ENCODE measurements at places on chromosomes 16 and 17.
A peak's percentile ranks its signal among the peaks of the same experiment; 100 is the strongest.

GRCh38 chr17:60993497-60993896, 315.8 kb downstream of the BCAS3 start:
- no peak for DNase-seq

DNA sequence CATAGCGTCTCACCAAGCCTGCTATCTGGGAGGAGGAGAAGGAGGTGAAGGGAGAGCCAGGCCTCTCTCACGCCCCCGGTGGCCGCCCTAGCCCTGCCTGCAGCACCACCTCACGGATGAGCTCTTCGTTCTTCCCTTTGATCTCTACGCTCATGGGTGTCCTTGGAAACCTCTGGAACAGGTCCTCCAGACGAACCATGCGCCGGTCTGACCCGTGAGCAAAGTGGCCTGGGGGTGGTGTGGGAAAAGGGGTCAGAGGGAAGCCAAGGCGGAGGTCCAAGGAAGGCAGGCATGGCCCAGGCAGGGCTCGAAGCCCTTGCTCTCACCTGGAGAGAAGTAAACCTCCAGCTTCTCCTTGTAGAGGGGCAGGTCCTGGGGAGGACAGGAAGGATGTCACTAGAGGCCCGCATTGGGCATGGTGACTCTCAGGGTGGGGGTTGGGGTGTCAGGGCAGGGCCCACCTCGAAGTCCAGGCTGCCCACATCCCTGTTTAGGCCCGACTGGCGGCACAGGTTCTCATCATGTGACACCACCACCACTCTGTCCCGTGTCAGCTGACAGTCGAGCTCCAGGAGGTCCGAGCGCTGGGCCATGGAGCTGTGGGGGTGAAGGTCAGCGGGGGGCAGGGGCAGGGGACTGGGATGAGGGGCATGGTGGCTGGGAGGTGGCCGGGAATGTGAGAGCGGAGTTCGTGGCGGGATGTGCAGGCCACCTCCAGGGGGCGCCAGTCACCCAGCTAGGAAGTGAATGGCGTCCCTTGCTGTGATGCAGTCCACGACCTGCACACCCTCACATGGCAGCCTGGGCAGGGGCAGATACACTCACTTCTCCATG, 923 bp downstream of the GDPD3 start:
- peak; percentile 52 for DNase-seq

DNA sequence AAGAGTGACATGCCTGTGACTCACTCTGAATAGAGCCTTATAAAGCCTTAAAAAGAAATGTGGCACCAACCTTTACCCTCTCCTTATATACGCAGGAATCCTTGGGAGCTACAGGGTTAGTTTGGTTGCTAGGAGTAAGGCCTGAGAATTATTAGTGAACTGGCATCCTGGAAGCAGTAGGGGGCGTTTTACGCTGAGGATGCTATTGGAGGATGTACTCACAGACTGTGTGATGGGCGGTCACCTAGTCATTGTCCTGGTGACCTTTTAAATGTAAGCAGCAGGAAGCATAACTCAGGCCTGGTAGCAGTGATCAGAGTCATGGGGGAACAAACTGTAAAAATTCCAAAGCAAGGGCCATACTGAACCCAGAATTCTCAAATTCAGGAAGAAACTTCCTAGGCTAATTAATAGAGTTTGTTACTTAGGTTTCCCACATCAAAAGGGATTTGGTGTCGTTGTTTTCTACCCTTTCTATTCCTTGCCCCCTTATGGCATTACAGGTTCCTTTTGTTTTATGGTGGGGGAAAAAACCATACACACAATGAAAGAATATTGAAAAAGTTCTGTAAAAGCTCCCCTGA, 153.8 kb downstream of the SNX11 start:
- DNase-seq, result no peak

- no peak for DNase-seq
Measured at GRCh38 chr17:57895382-57896060, 45.7 kb upstream of the MRPS23 start.

DNA sequence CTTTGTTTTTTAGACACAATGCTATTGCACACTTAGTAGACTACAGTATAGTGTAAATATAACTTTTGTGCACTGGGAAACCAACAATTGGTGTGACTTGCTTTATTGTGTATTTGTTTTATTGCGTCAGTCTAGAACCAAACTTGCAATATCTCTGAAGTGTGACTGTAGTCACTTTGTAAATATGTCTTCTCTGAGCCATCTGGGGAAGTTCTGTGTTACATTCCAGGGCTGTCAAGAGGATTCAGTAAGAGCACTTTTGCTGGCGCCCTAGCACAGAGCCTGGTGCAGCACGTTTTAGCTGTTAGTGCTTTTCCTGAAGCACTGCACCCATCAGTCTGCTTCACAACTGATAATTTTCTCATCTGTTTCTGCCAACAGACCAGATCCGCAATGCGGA, 73.2 kb downstream of the NT5M start:
- no peak for DNase-seq

DNA sequence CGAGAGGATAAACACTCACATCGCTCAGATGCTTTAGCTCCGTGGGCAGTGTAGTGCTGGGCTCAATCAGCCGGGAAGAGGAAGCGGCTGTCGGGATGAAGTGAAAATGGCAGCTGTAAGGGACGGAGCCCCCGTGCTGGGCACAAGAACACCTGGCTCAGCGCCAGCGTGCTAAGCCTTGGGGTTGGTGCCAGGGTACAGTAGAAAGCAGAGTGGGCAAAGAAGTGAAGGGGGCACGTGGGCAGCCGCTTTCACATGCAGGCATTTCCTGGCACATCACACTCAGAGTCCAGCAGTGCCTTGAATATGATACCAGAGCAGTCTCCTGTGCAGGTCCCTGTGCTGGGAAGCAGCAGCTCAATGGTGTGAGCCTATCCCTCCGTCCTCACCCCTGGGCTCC, 51.1 kb upstream of the FOXF1 start:
- no peak for DNase-seq

DNA sequence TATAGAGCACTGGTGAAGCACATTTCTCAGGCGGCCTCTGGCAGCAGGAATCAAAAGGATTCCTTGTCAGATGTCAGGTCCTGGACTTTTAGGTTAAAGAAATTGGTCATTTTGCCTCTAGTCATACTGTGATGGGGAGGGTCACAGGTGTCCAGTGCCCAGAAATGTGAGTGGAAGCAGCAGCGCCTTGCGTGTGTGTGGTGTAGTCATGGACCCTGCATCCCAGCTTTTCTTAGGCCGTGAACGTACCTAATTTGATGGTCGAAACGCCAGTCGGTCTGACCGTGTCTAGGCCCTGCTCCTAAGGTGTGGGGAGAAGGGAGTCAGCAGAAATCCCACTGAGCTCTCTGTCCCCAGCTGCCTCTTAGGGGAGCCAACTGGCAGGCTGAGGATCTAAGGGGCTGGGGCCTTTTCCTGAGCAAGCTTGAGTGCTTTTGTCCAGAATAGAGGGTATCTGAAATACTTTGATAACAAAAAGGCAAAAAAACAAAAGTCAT, 32.0 kb downstream of the POLR3E start:
- DNase-seq, result no peak

GRCh38 chr17:69501591-69502468, 87.3 kb downstream of the MAP2K6 start:
- DNase-seq, result no peak

- no peak for DNase-seq
Measured at GRCh38 chr17:21542991-21543390, 149.3 kb upstream of the KCNJ18 start.

- no peak for DNase-seq
Measured at GRCh38 chr16:89265647-89266046, 48.1 kb downstream of the ZNF778 start.

- no peak for DNase-seq
Measured at GRCh38 chr17:54982399-54982798, 13.8 kb downstream of the STXBP4 start.

- no peak for DNase-seq
Measured at GRCh38 chr16:79610771-79611170, 10.2 kb upstream of the MAF start.

DNA sequence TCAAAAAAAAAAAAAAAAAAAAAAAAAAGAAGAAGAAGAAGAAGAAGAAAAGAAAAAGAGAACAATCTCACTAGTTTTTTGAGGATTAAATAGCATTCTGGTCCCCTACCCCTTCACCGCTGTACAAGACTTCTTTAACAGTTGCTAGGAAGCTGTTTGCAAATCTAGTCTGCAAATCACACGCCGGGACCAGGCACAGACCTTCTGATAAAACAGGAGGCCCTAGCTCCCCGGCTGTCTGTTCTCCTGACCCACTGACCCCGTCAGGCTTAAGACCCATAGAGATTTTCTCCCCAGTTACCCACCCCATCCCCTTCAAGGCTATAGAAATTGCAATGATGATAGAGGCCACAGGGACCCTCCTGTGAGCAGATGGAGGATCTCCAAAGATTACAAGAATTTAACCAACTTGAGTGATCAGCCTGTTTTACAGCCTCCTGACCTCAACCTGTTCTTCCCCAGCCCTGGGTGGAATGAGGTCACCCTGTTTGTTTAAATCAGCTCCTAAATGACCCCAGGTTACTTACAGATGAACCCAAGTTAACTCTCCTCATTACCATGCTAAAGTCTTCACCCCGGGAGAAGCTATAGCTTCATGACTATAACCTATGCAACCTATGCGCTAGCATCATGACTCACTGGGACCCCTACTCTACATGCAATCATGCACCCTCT, 11.8 kb upstream of the SULT1A1 start:
- no peak for DNase-seq

GRCh38 chr16:3949287-3949686, 68.8 kb upstream of the CREBBP start:
- no peak for DNase-seq

DNA sequence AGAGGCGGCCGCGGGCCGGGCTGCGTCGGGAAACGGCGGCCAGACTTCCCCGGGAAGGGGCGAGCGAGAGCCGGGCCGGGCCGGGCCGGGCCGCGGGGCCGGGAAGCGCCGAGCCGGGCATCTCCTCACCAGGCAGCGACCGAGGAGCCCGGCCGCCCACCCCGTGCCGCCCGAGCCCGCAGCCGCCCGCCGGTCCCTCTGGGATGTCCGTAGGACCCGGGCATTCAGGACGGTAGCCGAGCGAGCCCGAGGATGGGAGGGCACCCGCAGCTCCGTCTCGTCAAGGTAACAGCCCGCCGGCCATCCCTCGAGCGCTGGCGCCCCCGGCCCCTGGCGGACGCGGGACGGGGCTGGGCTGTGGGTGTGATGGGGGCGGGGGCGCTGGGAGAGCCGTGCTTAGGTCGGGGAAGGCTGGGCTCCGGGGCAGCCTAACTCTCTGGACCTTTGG, at the start of gene CRHR1:
TSS of gene CRHR1 (plus strand) at position 28 of the 448 bp plus-strand sequence. CDS start at position 253, 225 bp downstream.
- DNase-seq, result no peak

GRCh38 chr17:31092475-31093064, 2.2 kb upstream of the NF1 start:
- DNase-seq, result no peak

- peak; percentile 36 for DNase-seq
Measured at GRCh38 chr16:24729951-24730815, 732 bp downstream of the TNRC6A start.

GRCh38 chr17:65227637-65228036, 90.5 kb downstream of the RGS9 start:
- no peak for DNase-seq

DNA sequence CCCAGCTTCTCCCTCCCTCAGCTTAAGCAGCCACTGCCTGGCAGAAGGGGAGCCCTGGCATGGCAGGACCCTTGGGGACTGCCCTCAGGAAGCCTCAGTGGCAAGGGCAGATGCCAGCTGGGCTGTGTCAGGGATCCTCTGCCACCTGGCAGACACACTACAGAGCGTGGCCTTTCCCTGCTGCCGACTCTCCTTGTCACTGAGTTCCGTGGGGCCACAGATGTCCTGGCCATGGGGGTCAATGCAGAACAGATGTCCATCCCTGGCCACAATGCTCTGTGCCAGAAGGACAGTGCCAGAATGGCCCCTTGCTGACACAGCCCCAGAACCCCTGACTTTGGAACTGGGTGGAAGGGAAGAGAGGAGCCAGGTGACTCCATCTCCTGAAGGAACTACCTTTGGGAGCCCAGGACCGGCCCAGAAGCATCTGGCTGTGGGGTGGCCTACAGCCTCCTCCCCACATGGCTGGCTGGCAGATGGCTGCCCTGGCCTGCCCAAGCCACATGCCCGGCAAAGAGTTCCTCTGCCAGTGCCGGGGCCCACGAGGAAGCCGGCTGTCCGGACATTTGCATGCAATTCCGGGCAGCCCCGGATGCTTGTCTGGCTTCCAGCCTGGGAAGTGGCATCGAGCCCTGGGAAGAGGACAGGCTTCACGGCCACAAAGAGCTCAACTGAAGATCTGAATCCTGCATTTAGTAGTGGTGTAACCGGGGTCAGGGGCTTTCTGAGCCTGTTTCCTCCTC, 24.1 kb downstream of the NPTX1 start:
- DNase-seq, result no peak

DNA sequence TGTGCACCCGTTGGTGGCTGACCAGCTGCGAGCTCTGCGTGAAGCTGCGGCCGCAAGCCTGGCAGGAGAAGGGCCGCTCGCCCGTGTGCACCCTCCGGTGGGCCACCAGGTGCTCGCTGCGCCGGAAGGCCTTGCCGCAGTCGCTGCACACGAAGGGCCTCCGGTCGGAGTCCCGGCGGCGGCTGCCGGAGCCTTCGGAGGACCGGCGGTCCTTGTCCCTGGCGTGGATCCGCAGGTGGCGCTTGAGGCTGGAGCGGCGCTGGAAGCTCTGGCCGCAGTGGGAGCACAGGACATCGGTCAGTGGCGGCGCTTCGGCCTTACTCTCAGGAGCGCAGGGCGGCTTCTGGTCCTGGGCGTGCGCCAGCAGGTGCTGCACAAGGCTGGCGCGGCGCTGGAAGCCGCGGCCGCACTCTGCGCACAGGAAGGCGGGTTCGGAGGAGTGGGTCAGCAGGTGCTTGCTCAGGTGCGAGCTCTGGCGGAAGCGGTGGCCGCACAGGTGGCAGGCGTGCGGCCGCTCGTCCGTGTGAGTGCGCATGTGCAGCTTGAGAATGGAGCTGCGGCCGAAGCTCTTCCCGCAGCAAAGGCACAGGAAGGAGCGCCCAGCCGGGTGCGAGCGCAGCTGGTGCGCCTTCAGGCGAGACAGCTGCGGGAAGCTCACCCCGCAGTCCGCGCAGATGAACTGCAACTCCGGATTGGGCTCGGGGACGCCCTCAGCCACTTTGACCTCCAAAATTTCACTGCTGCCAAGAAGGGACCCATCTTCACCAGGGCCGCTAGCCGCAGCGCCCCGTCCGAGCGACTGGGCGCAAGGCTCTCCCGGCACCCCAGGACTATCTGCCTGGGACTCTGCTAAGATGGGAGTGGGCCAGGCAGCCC, 9.1 kb downstream of the ZSCAN10 start:
- no peak for DNase-seq

GRCh38 chr17:49730078-49730784, 22.5 kb upstream of the SLC35B1 start:
- no peak for DNase-seq

Data from T-helper 9 cell (primary cell).